ENCODE measurements at places on chromosomes 5 and 9.

GRCh38 chr9:134422301-134423090, 96.2 kb downstream of the RXRA start:
- no peak for DNase-seq

DNA sequence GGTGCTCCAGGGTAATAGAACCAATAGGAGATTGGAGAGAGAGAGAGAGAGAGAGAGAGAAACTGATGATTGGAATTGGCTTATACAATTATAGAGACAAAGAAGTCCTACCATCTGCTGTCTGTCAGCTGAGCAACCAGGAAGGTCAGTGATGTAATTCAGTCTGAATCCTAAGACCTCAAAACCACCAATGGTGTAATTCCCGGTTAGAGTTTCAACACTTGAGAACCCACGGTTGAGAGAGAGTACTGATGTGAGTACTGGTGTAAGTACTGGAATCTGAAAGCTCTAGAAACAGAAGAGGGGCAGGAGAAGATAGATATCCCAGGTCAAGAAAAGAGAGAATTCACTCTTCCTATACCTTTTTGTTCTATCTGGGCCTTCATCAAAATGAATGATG, 775.8 kb downstream of the EFNA5 start:
- no peak for DNase-seq

GRCh38 chr5:10306114-10306513, 1.6 kb downstream of the CMBL start:
- no peak for DNase-seq

GRCh38 chr5:135821061-135821801, 13.2 kb upstream of the SLC25A48 start:
- DNase-seq = no peak

- no peak for DNase-seq
These were observed 175.1 kb upstream of the CDH10 start for GRCh38 chr5:24819841-24820240.

DNA sequence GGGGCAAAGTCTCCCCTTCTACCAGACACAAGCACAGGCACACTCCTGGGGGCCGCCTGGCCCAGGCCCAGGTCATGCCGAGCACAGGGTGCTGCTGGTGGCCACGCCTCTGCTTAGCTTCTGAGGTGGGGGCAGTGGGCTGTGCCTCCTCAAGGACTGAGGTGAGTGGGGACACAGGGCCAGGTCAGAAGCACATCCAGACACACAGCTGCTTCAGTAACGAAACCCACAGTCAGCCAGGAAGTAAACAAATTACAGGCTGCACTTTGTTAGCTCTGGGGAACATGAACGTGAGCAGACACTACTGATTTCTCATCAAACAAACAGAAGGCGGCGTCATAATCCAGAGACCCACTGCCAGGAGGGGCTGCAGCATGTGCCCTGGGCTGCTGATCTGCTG, 192.4 kb downstream of the HSPA4 start:
- no peak for DNase-seq

GRCh38 chr5:38622723-38623129, 66.3 kb upstream of the LIFR start:
- DNase-seq = no peak

GRCh38 chr5:159031513-159031912, 68.2 kb downstream of the EBF1 start:
- no peak for DNase-seq

GRCh38 chr5:53179691-53180090, 70.1 kb upstream of the MOCS2 start:
- no peak for DNase-seq

DNA sequence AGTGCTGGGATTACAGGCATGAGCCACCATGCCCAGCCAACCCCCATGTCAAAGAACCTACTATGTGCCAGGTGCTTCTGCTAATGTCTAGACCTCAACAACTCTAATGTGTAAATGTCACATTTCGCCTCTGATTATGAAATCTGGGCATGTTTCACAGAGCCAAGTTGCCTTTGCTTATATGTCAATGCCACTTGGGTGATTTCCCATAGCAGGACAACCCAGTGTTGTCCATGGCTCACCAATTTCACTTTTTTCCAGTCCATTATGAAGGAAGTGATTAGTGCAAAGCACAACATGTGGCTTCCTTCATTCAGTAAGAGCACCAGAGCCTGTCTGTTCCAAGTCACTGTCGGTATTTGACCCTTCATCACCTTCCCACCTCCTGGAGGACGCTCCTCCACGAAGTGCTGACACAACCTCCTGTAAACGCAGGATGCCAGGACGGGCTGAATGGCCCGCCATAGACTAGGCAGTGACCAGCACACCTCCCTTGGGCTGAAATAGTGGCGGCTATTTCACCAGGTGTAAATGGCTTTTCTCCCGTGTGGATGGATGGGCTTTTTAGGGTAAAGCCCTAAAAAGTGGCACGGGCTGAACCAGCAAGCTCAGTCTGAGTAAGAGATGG, 962 bp upstream of the PKN3 start:
- DNase-seq = no peak

DNA sequence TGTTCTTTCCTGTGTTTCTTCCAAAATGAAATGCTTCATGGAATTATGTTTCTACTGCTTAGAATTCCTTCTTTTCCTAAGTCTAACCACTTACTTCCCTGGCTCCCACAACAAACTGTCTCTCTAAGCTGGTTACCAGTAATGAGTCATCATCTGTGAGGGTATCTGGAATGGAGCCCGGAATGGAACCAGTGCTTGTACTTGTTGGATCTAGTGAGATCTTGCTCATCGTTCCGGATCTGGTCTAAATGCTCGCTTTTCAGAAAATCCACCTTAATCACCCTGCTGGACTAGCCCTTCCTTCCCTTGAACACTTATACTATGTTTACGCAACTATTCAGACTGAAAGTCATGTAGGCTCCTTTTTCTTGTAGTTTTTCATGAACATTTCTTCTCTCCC, 184.8 kb downstream of the PBX3 start:
- no peak for DNase-seq

GRCh38 chr5:125874057-125874456, 549.2 kb upstream of the GRAMD2B start:
- no peak for DNase-seq

DNA sequence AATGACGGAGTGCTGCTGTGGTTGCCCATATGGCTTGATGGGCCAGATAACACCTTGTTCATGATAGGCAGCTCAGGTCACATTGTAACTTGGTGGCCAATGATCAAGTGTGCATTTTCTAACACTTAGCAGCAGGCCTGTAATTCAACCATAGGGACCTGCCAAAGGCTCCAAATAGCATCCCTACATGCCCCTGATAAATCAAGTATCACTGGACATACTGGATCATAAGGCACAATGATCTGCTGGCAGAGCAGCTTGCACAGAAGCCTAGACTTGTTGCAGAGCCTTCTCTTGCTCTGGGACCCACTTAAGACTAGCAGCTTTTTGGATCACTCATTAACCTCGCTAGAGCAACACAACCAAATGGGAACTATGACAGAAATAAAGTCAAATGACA, 46.0 kb upstream of the ISOC1 start:
- no peak for DNase-seq

- DNase-seq = no peak
These were observed 68.8 kb downstream of the ANKRD55 start for GRCh38 chr5:56164376-56164775.

GRCh38 chr5:95975703-95976102, 14.1 kb upstream of the ELL2 start:
- no peak for DNase-seq

DNA sequence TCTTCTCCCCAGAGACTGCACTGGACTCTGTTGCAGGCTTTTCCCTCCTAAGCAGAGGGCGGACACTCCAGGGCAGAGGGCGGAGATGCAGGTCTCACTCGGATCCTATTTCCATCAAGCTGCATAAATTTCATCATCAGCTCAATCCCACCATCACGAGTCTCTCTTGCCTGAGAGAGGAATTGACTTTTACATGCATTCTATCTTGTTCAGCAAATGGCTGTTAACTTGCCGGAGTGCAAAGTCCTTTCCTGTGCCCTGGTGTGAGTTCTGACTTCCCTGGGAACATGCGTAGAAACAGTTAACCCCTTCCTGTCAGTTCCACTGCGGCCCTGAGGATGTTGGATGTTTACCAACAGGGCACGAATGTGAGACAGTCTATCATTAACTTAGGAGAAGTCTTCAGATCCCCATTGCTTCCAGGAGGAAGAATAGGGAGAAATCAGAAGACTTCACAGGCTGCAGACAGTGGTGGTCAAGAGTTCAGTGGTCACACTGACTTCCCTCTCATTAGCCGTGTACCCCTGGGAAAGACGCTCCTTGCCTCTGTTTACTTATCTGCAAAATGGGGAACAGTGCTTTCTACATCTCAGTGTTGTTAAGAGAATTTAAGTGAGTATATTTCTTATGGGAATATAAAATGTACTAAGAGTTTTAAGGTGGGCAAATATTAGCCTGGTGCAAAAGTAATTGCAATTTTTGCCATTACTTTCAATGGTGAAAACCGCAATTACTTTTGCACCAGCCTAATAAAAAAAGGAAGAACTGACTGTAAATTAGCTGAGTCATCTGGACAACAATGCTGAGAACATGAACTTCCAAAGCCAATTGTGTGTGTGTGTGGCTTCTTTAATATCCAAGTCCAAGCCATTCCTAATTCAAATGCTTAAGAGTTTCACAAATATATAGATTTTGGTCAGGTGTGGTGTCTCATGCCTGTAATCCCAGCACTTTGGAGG, 248.0 kb downstream of the DRD1 start:
- no peak for DNase-seq

DNA sequence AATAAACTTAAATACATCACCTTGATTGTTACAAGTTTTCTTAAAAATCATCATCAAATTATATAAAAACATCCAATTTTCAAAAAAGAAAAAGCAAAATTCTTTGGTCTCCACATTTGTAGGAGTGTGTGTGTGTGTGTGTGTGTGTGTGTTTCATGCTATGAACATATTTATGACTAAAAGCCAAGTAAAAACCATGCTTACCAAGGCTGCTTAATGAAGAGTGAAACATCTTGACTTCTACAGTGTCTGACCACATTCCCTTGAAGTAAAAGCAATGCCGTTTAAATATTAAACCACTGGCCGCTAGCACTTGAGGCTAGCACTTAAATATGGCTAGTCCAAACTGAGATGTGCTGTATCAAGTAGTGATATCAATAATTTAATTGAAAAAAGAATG, 549.1 kb upstream of the CCNG1 start:
- DNase-seq = no peak

- DNase-seq = no peak
These were observed 52.1 kb downstream of the SEMA6A start for GRCh38 chr5:116522356-116523136.

DNA sequence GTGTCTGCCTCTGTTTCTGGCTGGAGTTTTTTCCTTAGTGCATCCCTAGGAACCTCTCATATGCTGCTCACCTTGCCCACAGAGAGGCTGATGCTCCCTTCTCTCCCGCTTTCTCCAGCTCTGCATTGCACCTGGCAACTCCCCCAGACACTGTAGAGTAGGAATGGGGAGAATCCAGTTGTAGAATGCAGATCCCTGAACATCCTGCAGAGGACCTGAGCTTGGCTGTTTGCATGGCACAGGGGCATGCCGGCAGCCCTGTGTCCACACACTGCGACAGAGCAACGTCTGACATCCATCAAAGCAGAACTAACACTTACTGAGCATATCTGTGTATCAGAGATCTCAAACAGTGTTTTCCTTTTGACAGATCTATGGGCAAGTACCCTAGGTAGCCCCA, 19.9 kb downstream of the IDNK start:
- no peak for DNase-seq
